ENCODE measurements at places on chromosomes 4 and X. TPM values are rescaled to one million over a fixed set of nuclear protein-coding genes. Genes with fewer than 3 reads are reported as not detected.
A peak's percentile ranks its signal among the peaks of the same experiment; 100 is the strongest.

- no peaks in the 10 kb centered on the region for H3K27me3 ChIP-seq
- H3K36me3 ChIP-seq: no peaks in the 10 kb centered on the region
- no peak within 1 kb of the TSS for H3K27ac ChIP-seq
- no peaks in the 10 kb centered on the region for H3K4me1 ChIP-seq
Observed at GRCh38 chrX:35919536-35920309, at the start of gene CFAP47. CFAP47 (plus strand) TSS chrX:35919734; CDS start chrX:35919800, 66 bp downstream.

DNA sequence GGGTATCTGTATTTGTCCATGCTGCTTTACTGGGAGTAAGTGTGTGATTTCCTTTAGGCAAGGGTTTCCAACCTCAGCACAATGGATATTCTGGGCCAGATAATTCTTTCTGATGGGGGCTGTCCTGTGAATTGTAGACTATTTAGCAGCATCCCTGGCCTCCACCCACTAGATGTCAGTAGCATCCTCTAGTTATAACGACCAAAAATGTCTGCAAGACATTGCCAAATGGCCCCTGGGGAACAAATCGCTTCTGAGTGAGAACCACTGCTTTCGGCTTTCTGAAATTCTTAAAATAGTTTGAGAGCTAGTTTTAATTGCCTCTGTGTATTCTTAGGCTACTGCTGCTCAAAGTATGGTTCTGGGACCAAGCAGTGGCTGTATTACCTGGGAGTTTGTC, 81.2 kb upstream of the GPM6B start:
- H3K4me1 ChIP-seq: peaks cover 13% of the 10 kb centered on the region
- no peak overlapping the region for H3K4me3 ChIP-seq
- DNase-seq: no peak
- no peaks in the 10 kb centered on the region for H3K27me3 ChIP-seq

Gene SNX25
- 29.2 TPM for total RNA-seq

DNA sequence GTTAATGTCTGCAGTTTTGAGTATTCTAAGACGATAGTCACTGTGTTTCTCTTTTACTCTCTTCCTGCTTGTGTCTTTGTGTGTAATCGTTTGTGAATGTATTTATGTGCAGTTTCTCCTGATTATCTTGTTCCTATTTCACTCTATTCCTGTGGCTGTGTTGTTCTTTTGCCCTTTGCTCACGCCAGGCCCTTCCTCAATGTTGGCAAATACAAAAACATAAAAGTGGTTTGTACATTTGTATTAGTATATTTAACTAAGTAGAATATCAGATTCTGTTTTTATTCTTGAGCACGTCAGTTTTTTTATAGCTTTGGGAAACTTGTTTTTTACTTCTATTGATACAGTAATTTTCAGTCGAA, 107.6 kb upstream of the BMPR1B start:
- H3K27ac ChIP-seq: no peak overlapping the region
- H3K36me3 ChIP-seq: peaks cover 40% of the 10 kb centered on the region
- no peak overlapping the region for H3K4me3 ChIP-seq
- no peaks in the 10 kb centered on the region for H3K27me3 ChIP-seq
- no peak for DNase-seq

DNA sequence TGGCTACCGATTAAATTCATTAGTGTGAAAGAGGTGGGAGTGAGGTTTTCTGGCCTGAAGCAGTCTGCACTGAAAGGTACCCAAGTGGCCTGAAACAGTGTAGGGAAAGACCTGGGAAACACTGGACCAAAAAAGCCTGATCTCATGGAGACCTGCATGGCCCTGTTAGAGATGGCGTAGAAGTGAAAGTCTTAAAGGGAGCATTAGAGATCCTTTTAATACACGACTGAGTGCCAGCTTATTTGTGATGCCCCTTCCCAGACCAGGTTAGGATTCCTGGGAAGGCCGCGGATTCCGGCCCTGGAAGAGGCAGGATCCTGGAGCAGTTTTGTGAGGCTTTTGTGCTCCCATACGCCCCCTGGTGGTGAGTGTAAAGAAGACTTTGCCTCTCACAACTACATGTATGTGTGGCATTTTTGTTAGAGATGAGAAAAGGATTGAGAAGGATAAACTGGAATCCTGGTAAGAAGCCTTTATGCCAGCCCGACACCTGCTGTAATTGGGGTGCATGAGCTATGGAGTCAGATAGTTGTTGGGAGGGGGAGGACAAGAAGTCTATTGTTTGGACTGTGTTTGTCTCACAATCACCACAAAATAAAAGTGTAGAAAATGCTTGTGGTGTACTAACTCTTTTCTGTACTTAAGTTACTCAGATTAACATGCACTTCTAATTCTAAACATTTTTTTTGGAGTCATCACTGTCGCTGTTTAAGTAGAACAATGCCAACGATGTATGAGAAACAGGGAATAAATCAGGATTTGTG, 54.0 kb downstream of the JADE1 start:
- H3K27ac ChIP-seq: no peak overlapping the region
- peaks cover 47% of the 10 kb centered on the region for H3K36me3 ChIP-seq
- DNase-seq: peak; percentile 51
- H3K4me1 ChIP-seq: peaks cover 20% of the 10 kb centered on the region
- H3K27me3 ChIP-seq: no peaks in the 10 kb centered on the region

DNA sequence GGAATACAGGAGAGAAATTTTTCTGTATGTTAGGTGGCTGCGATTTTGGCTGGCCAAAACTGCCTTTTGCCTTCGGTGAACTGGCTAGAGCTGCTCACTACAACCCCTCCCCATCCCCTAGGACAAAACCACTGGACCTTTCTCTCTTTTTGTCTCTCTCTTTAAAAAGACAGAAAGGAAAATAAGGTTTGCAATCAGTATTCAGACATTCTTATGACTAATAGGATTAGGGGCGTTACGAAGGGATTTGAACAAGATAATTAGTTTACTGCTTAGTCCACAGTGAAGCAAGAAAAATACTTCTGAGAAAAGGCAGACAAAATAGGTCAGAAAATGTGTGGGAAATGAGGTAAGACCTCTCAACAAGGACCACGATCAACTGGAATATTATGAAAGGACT, 180.4 kb downstream of the SLIT2 start:
- H3K36me3 ChIP-seq: no peaks in the 10 kb centered on the region
- no peaks in the 10 kb centered on the region for H3K27me3 ChIP-seq
- H3K4me3 ChIP-seq: no peak overlapping the region
- H3K4me1 ChIP-seq: peaks cover 3% of the 10 kb centered on the region

Gene SSX4
- total RNA-seq: not detected

GRCh38 chr4:4852591-4853362, 6.7 kb upstream of the MSX1 start:
- DNase-seq: peak; percentile 63
- peaks cover 37% of the 10 kb centered on the region for H3K27me3 ChIP-seq
- peaks cover 20% of the 10 kb centered on the region for H3K4me1 ChIP-seq
- H3K27ac ChIP-seq: peak overlapping the region; percentile 59

GRCh38 chr4:1203026-1203616, 30.7 kb upstream of the SPON2 start:
- H3K27ac ChIP-seq: no peak overlapping the region
- no peak overlapping the region for H3K4me3 ChIP-seq
- H3K36me3 ChIP-seq: no peaks in the 10 kb centered on the region
- H3K4me1 ChIP-seq: peaks cover 36% of the 10 kb centered on the region

Gene NEUROG2
- not detected for total RNA-seq

GRCh38 chr4:19945979-19946380, 305.7 kb upstream of the SLIT2 start:
- peaks cover 20% of the 10 kb centered on the region for H3K4me1 ChIP-seq
- H3K27me3 ChIP-seq: peaks cover 9% of the 10 kb centered on the region
- H3K4me3 ChIP-seq: no peak overlapping the region
- peak; percentile 100 for DNase-seq

Gene LONRF3
- 0.19 TPM for total RNA-seq

Gene CDKL2
- total RNA-seq: 4.7 TPM

- no peaks in the 10 kb centered on the region for H3K27me3 ChIP-seq
- H3K4me1 ChIP-seq: peaks cover 25% of the 10 kb centered on the region
- DNase-seq: peak; percentile 71
- no peak overlapping the region for H3K4me3 ChIP-seq
- H3K27ac ChIP-seq: peak overlapping the region; percentile 48
- H3K36me3 ChIP-seq: no peaks in the 10 kb centered on the region
Observed at GRCh38 chr4:107279733-107280132, 243.6 kb upstream of the DKK2 start.

GRCh38 chrX:9997041-9997440, 29.9 kb downstream of the CLDN34 start:
- no peaks in the 10 kb centered on the region for H3K27me3 ChIP-seq
- DNase-seq: no peak
- H3K4me1 ChIP-seq: no peaks in the 10 kb centered on the region

Gene MAGEA2
- total RNA-seq: 6.1 TPM

- H3K4me3 ChIP-seq: no peak overlapping the region
- H3K27ac ChIP-seq: no peak overlapping the region
- DNase-seq: peak; percentile 62
- no peaks in the 10 kb centered on the region for H3K27me3 ChIP-seq
- H3K36me3 ChIP-seq: no peaks in the 10 kb centered on the region
Observed at GRCh38 chrX:41409006-41409405, 38.1 kb upstream of the NYX start.

Gene GAGE1
- total RNA-seq: not detected

- no peak for DNase-seq
- H3K27me3 ChIP-seq: no peaks in the 10 kb centered on the region
- no peaks in the 10 kb centered on the region for H3K36me3 ChIP-seq
- no peak overlapping the region for H3K4me3 ChIP-seq
- H3K27ac ChIP-seq: no peak overlapping the region
Observed at GRCh38 chrX:108132876-108133275, 41.3 kb downstream of the ATG4A start.

Gene S100G
- not detected for total RNA-seq

Gene PRPS1
- total RNA-seq: 161 TPM

DNA sequence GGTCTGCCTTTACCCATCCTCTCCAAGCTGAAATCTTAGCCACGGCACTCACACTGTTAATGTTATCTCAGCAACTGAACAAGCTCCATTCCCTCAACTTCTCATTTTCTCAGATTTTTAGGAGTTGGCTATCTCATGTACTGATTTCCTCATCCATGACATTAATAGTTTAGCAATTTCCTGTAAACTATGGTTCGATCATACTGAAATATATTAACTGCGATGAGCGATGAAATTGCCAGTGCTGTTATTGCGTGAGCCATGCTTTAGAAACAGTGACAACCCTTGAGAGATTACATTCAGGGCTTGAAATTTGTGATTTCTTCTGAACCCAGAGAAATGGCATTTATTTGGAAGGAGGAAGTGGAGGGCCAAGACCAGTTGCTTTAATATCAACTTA, 223.7 kb downstream of the GPAT3 start:
- no peak for DNase-seq
- no peak overlapping the region for H3K27ac ChIP-seq
- no peak overlapping the region for H3K4me3 ChIP-seq
- no peaks in the 10 kb centered on the region for H3K4me1 ChIP-seq
- no peaks in the 10 kb centered on the region for H3K27me3 ChIP-seq

DNA sequence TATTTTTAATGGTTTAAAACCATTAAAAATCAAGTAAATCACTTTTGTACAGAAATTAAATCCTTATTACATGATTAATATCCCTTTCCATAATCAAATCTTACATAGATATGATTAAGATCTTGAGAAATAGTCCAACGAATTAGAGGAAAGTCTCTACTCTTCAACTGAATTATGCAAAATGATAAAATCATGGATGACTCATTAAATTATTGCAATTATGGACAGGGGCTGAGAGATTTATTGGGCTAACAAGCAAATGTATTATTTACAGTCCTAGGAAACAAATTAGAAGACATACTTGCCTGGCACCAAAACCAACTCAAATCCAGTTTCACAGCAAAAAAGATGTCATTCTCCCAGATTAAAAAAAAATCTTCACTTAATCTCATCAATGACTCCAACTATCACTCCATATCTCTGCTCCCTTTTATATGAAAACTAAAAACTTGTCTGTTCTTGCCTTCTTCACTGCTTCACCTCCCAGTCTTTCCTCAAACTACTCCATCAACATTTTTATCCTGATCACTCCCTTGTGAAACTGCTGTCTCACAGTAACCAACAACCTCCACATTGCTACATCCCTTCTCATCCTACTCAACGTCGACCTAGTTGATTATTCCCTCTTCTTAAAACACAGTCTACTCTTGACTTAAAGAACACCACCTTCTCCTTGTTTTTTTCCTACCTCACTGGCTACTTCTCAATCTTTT, 18.4 kb upstream of the DDX60 start:
- no peaks in the 10 kb centered on the region for H3K36me3 ChIP-seq
- DNase-seq: no peak
- no peaks in the 10 kb centered on the region for H3K27me3 ChIP-seq
- H3K4me1 ChIP-seq: no peaks in the 10 kb centered on the region
- H3K27ac ChIP-seq: no peak overlapping the region
